ENCODE measurements at places on chromosomes 12 and 14.

DNA sequence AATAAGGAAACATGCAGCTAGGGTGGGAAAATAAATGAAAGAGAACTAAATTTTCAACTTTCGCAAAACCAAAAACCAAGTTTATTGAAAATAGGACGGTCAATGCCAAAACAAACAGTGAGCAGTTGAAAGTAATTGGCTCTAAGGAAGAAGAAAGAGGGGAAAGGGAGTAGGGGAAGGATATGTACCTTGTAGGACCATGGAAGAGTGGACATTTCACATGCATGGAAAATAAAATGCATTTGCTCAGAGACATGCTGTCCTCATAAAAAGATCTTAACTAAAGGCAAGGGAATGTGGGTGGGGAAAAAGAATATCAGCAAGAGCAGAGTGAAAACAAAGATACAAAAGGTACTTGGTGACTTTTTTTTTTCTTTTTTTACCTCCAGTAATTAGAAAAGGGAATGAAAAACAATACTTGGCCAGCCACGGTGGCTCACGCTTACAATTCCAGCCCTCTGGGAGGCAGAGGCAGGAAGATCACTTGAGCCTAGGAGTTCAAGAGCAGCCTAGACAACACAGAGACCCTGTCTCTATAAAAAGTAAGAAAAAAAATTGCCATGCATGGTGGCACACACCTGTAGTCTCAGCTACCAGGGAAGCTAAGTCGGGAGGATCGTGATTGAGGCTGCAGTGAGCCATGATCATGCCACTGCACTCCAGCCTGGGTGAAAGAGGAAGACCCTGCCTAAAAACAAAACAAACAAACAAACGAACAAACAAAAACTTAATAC, 6.6 kb downstream of the TXNDC16 start:
- DNase-seq, result no peak

DNA sequence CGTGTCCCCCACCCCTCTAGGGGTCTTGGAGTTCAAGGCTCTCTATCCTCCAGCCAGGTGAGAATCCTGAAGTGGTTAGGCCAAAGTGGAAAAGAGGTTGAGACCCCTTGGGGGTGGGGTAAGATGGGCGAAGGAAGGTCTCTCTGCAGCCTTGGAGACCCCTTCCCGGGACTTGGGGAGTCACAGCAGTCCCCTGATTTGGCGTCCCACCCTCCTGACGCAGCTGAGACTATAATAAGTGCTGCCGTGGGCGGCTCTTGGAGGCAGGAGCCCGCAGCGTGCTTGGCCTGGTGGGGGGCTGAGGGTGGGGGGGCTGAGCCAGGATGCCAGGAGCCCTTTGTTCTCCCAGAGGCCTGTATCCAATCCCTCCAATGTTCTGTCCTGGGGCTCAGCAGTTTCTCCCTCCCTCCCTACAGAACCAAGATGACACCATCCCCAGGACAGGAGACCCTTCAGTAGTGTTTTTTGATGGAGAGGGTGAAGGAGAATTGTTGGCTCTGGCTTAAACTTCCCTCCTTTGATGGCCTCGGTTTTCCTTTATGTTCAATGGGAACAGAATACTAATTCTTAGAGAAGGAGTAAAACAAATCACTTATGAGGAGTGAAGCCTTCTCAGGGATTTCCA, 1.5 kb upstream of the AGAP2 start:
- DNase-seq, result no peak

DNA sequence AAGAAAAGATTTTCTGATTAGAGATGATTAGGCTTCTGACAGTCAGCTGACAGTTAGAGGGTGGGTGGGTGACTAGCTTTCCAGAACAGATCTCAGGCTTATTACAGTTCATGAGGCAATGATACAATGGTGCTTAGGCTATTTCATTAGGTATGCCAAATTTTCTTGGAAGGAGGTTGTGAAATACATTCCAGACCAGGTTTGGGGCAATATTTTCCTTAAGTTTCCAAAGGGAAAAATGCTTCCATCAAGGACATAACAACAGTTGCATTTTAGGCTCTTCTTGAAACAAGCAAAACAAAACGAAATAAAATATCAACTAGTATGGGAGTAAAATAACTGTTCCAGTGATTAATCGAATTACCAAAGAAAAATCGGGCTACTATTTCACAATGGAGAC, 59.3 kb upstream of the CNTN1 start:
- no peak for DNase-seq

DNA sequence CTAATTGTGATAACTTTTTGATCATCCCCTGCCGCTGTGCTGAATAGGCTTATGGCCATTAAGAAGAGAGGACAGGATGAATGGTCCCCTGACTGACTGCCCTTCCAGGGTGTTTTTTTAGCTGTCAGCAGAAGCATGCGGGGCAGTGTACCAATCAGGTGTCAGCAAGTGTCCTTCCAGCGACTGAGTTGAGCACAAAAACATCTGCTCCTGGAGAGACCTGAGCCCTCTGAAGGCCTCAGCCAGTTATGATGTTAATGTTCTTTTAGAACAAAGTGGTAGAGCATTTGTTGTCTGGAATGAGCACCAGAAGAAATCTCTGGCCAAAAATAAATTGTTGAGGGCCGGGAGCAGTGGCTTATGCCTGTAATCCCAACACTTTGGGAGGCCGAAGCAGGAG, 37.5 kb downstream of the P2RX7 start:
- no peak for DNase-seq

DNA sequence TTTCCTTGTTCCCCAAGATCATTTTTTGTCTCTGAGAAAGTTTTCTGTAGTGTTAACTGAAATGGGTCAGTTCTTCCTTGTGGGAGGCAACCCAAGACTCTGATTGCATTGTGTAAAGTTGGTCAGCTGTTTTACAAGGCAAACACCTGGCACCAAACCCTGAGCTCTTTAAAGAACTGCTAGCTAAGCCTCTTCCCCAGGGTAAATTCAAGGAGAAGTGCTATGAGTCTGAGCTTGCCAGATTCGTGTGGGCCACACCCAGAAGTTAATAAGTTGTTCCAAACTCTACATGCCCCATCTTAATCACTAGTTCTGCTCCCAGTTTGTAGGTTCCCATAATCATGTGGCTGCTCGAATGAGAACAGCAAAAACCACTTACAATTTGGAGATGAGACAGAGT, 214.5 kb downstream of the BTG1 start:
- no peak for DNase-seq

DNA sequence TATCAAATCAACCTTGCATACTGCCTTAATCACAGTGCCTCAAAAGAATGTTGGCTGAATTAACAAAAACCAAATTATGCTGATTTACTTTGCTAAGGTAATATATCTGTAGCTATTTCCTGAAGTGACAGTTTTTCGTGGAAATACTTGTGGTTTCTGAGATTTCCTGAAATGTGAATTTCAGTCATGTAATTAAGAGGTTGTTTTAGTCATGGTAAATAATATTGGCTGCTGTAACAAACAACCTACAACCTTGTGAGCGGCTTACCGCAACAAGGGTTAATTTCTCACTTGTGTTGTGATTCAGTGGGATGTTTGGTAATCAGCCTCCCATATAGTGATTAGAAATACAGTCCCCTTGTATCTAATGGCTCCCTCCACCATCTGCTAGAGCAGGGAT, 387.9 kb downstream of the NELL2 start:
- no peak for DNase-seq

DNA sequence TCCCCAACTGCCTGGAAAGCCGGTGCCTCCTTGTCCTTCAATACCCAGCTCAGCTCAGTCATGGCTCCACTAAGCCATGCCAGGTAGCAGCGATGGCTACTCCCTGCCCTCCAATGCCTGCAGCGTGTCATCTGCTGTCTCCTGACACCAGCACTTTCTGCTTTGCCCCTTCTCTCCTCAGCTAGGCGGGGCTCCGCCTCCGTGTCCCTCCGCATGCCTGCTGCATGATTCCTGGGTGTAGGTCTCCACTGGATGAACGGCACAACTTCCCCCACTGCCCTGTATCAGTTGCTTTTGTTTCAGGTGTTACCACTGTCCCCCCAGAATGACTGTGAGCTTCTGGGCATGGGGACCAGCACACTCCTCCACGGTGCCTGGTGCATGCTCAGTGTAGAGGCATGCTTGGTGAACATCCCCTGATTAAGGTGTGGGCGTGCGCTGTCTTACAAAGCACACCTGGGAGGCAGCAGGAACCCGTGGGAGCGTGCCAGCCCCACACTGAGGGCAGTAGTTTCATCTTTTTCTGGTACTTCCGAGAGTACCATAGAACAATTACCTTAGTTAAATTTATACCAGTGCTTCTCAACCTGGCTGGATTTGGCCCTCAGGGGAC, 179.4 kb upstream of the PRMT8 start:
- no peak for DNase-seq

DNA sequence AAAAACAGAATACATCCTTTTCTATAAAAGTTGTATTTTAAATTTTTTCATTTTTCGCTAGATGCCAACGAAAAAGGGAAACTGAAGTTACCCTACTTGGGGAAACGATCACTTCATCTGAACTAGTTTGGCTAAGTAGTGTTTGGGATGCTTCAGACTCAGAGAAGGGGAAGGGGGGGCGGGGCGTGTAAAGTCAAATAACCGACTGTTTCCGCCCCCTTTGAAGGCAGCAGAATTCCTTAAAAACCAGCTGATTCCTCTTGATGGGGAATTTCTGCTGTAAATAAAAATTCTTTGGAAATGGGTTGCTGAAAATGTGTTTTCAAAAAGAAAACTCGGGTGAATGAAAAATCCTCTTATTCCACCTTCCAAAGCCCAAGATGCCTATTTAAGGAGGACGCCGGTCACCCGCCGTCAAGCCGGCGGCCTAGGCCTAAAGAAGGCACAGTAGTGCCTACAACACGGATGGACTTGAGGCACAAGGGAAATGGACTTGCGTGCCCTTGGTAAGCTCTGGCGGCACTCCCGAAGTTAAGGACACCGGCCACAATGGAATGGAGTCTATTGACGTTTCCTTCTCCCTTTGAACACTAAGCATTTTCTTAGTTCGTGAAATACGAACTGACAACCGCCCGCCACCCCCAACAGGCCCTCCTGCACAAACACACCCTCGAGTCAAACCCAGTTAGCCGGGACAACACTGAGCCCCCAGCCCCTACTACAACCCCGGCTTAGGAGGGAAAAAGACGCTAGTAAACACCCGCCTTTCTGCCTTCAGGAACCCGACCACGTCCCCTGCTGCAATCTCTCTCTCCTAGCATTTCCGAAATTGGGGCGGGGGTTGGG, 1.9 kb downstream of the ATXN2 start:
- DNase-seq, result peak; percentile 81

DNA sequence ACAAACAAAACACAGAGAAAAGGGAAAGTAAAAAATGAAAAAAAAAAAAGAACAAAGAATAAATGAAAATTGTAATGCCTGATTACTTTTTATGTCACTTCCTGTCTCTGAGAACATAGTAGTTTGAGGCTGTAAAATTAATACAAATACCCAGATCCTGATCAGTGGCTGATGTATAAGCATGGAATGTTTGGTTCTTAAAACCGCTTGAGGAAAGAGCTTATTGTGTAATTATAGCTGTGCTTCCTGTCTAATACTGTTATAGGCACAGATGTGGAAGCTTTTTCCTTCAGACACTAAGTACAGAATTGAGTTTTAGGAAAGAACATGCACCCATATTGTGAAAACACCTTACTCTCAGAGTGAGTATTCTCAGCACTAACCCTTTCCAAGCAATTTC, 86.9 kb downstream of the AVPR1A start:
- DNase-seq, result no peak

- no peak for DNase-seq
These were observed 13.2 kb upstream of the OVCH1 start for GRCh38 chr12:29510591-29511185.

GRCh38 chr12:130115646-130116045, 46.6 kb upstream of the FZD10 start:
- DNase-seq, result no peak

DNA sequence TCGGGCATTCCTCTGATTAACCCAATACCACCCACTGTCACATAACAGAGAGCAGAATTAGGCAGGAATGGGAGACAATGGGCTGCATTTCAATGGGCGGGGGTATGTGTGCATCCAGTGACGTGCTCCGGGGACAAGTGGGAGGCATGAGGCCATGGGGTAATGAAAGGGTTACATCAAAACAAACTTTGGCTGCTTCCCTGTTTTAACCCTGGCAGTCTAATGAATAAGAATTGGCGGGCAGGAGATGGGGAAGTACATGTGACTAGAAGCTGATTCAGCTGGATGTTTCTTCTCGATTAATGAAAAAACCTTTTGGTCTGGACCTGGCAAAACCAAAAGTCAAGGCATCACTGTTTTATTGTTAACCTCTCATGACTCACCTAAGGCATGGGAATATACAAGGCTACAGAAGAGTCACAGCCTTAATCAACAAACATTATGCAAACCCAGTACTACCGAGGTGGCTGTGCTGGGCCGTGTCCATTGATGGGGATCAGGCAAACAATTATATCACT, 44.2 kb downstream of the SOCS2 start:
- DNase-seq, result no peak

- DNase-seq, result no peak
These were observed 20.4 kb downstream of the CCDC88C start for GRCh38 chr14:91396959-91397815.
